ENCODE measurements at places on chromosomes 3 and 15.
A peak's percentile ranks its signal among the peaks of the same experiment; 100 is the strongest.

DNA sequence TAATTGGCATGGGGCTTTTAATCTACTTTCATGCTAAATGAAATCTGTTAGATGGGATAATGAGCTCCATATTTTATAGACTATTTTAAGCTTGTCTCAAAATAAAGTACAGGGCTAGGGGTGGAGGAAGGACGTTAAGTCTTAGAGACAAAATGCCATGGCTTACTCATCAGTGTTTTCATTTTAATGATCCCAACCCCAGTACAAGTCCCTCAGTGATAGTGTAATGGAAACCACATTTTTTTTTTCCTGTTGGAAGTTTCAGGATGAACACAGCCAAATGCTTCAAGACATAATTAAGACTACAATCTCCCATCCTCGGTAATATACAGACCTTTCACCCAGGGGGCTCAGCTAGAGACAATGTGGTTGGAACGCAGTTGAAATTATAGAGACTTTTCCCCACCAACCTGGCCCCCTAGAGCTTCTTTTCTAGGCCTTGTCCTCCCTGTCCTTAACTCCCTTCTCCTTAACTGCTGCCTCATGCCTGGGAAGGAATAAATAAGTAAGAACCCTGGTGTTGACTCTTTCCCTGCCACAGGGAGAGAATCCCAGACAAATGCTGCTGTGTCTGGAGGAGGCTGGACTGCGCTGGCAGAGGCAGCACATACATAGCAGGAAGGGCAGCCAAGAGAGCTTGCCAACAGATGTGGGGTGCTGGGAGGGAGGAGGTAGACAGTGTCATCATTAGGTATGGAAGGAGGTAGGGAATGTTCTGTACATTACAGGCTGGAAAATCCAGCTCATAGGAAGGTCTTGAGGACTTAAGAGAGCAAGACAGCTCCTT lies 115.4 kb upstream of the ROPN1 start:
- DNase-seq, result no peak

DNA sequence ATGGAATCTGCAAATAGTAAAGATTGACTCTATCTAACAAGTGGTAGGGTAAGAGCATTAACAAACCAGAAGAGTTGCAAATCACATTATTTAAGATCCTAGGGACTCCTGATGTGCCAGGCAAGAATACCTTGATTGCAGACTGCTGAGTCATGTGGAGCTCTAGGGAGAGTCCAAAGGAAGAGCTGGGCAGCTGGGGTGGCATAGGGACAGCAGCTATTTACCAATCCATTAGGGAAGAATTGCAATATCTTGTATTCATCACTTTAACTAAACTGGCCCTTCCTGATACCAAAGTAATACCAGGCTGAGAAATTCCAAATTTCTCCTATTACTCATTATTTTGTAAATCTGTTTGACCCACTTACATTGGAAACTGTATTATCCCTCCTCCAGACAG lies 52.2 kb upstream of the ACP3 start:
- DNase-seq, result no peak

- DNase-seq, result no peak
Measured at GRCh38 chr15:94229591-94230369, 1.6 kb upstream of the MCTP2 start.

- peak; percentile 28 for DNase-seq
Measured at GRCh38 chr3:4426782-4427344, 40.2 kb downstream of the SUMF1 start.

All from HTR-8/SVneo (cell line).